ENCODE measurements at places on chromosomes 1 and 21. TPM values are rescaled to one million over a fixed set of nuclear protein-coding genes. Genes with fewer than 3 reads are reported as not detected.

DNA sequence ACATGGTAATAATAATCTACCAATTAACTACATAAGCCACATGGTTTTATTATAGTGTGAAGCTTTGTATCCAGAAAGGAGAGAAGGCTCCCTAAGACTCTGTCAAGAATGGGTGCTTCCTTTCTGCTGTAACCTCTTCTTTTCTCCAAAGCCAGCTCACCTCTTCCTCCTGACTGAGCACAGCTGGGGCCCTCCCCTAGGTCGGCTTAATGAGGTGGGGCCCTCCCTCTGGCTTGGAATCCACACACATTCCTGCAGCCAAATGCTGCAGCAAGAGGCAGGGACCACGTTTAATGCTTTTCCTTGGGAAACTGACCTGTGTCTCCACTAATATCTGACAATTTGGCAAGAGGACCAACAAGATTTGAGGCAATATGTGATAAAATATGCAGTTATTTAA lies 94.8 kb downstream of the DSCAM start:
- H3K4me1 ChIP-seq: no peaks in the 10 kb centered on the region
- DNase-seq: no peak
- no peaks in the 10 kb centered on the region for H3K27me3 ChIP-seq
- H3K36me3 ChIP-seq: no peaks in the 10 kb centered on the region

GRCh38 chr1:25053576-25054250 lies 123.6 kb upstream of the RUNX3 start:
- no peaks in the 10 kb centered on the region for H3K36me3 ChIP-seq
- DNase-seq: no peak
- no peak overlapping the region for H3K4me3 ChIP-seq

DNA sequence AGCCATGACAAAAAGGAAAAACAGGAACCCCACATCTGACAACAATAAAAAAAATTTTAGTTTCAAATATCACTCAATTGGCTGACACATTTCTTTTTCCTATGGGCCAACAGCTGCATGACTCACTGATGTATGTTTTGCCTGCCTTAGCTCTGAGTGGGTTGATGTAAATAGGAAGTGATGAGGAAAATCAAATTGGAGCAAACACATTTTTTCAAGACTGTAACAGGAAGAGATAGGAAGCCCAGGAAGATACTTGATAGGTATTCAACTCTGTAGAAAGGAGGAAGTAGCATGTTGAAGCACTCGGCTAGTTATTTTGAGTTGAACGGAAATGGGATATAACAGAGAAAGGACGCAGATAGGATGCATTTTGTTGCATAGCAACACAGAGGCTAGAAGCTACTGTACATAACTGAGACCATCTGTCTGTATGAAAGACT lies 168.0 kb upstream of the NR5A2 start:
- H3K36me3 ChIP-seq: no peaks in the 10 kb centered on the region
- no peak for DNase-seq
- no peaks in the 10 kb centered on the region for H3K27me3 ChIP-seq

- DNase-seq: no peak
- no peak overlapping the region for H3K4me3 ChIP-seq
- H3K36me3 ChIP-seq: peaks cover 17% of the 10 kb centered on the region
- no peak overlapping the region for H3K27ac ChIP-seq
- no peaks in the 10 kb centered on the region for H3K27me3 ChIP-seq
Observed at GRCh38 chr1:183907070-183907469, 102.2 kb downstream of the RGL1 start.

DNA sequence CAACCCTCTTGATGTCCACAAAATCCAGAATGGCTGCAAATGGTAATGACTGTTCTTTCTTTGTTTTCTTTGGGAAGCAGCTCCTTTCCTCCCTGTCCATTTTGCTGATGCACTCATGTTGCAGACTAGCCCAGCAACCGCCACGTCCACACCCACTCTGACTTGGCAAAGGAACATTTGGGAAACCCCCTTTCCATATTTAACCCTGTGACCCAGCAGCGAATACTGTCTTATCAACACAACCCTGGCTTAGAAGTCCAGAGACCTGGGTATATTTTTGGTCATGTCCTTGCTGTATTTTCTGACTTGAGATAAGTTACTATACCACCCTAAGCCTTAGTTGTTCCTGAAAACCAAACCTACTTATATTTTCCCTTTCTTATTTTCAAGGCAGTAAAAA lies 18.1 kb upstream of the SHE start:
- H3K4me1 ChIP-seq: no peaks in the 10 kb centered on the region
- DNase-seq: no peak
- no peaks in the 10 kb centered on the region for H3K36me3 ChIP-seq
- no peak overlapping the region for H3K27ac ChIP-seq

DNA sequence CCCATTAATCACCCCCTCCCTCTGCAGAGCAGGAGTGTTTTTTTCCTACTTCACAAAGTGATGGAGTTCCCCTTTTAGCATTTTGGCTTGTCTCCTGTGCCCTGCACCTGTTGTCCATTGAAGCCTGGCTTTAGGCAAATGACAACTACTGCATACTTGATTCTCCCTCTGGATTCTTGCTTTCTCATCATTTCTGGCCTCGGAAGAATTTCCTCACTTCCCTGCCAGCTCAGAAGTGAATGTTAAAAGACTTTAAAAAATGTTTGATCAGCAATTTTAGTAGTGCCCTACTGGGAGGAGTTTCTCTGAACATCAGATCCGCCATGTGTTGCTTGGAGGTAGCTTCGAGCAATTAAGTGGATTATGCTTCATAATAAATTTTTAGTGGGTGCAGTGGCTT lies 28.1 kb downstream of the RCOR3 start:
- H3K4me1 ChIP-seq: no peaks in the 10 kb centered on the region
- no peaks in the 10 kb centered on the region for H3K27me3 ChIP-seq
- H3K36me3 ChIP-seq: peaks cover 32% of the 10 kb centered on the region
- DNase-seq: no peak
- H3K27ac ChIP-seq: no peak overlapping the region

DNA sequence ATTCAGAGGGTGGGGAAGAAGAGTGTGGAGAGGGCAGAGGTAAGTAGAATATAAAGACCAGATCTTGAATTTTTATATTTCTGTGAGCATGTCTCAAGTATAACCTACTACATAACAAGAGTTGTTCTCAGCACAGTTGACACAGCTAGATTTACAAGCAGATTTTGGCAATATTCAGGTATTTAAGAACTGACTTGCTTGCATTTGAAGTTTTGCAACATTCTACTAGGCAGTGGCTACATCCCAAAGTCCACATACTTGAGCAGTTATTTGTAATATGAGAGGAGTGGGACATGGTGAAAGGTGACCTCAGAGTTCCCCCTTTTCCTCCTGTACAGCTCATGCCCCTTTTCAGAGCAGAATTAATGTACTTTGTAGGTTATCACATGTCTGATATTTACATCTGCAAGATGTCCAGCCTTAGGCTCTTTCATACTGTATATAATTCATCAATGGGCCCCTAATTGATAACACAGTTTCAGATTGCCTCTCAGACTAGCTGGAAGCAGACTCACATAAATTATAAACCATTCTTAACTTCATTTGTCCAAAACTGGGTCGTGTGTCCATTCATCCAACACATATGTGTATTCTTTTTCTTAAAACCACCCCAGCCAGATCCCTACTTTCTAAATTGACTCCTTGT lies 136.7 kb upstream of the RAVER2 start:
- H3K27me3 ChIP-seq: no peaks in the 10 kb centered on the region
- H3K4me1 ChIP-seq: no peaks in the 10 kb centered on the region
- H3K36me3 ChIP-seq: no peaks in the 10 kb centered on the region

GRCh38 chr1:45038240-45038639 lies 26.2 kb downstream of the UROD start:
- peaks cover 5% of the 10 kb centered on the region for H3K36me3 ChIP-seq
- H3K27me3 ChIP-seq: no peaks in the 10 kb centered on the region
- no peaks in the 10 kb centered on the region for H3K4me1 ChIP-seq
- DNase-seq: no peak
- H3K4me3 ChIP-seq: no peak overlapping the region

GRCh38 chr1:39453603-39454002 lies 37.8 kb upstream of the BMP8A start:
- no peak overlapping the region for H3K27ac ChIP-seq
- H3K27me3 ChIP-seq: no peaks in the 10 kb centered on the region
- H3K4me1 ChIP-seq: no peaks in the 10 kb centered on the region
- peak; percentile 24 for DNase-seq

- H3K4me3 ChIP-seq: no peak overlapping the region
- no peaks in the 10 kb centered on the region for H3K27me3 ChIP-seq
- no peaks in the 10 kb centered on the region for H3K4me1 ChIP-seq
- no peaks in the 10 kb centered on the region for H3K36me3 ChIP-seq
Observed at GRCh38 chr1:201126463-201126831, 537 bp downstream of the ASCL5 start.

DNA sequence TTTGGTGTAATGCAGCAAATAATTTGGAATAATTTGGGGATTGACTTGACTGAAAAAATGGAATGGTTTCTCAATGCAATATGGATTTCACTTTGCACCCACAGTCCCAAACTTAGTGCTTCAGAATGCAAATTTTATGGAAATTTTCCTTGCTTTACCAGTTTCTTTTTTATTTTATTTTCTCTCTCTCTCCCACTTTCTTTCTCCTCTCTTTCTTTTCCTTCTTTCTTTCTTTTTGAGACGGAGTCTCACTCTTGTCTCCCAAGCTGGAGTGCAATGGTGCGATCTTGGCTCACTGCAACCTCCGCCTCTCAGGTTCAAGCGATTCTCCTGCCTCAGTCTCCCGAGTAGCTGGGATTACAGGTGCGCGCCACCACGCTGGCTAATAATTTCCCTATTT lies 110.3 kb downstream of the KCNN3 start:
- no peak overlapping the region for H3K27ac ChIP-seq
- no peak for DNase-seq
- H3K27me3 ChIP-seq: no peaks in the 10 kb centered on the region
- H3K36me3 ChIP-seq: no peaks in the 10 kb centered on the region

DNA sequence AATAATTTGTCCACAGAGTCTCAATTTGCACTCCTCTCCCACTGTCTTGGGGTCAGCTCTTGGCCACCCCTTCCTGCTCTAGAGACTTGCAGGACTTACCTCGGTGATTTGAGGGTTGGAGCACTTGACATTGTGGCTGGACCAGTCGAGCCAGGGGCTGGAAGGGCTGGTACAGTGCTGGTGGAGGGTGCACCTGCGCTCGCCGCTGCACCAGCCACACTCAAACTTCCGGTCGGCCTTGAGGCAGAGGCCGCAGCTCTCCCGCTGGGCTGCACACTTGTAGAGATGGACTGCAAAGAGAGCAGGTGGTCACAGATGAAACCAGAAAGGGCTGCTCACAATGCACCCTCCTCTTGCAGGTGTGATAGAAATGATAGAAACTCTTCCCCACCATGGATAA lies 165.0 kb downstream of the PLXNA2 start:
- H3K4me3 ChIP-seq: no peak overlapping the region
- H3K27ac ChIP-seq: no peak overlapping the region
- peaks cover 5% of the 10 kb centered on the region for H3K4me1 ChIP-seq
- no peaks in the 10 kb centered on the region for H3K27me3 ChIP-seq
- peaks cover 12% of the 10 kb centered on the region for H3K36me3 ChIP-seq

- H3K4me1 ChIP-seq: peaks cover 6% of the 10 kb centered on the region
- no peak for DNase-seq
- H3K27ac ChIP-seq: no peak overlapping the region
- no peaks in the 10 kb centered on the region for H3K27me3 ChIP-seq
Observed at GRCh38 chr1:182668521-182669054, 15.8 kb downstream of the RGS8 start.

GRCh38 chr1:32372149-32372756 lies 9.9 kb downstream of the TSSK3 start:
- no peaks in the 10 kb centered on the region for H3K27me3 ChIP-seq
- H3K4me1 ChIP-seq: no peaks in the 10 kb centered on the region
- no peak overlapping the region for H3K4me3 ChIP-seq
- H3K27ac ChIP-seq: no peak overlapping the region

DNA sequence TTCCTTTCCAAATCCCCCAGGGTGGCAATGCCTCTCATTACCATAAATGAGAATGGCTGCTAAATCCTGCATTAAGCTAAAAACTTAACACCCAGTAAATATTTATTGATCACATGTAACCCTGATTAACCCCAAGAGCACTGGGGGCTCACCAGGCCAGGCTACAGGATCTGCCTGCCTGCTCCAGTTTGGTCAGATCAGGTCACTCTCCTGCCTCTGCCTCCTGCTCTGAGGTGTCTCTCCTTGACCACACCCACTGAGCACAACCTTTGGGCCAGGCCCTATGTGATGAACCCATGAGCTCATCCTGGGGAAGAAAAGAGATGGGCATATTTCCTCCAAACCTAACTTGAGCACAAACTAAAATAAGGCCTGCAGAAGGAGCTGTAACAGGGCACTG lies 93.5 kb downstream of the TRABD2B start:
- H3K27ac ChIP-seq: no peak overlapping the region
- H3K4me1 ChIP-seq: peaks cover 9% of the 10 kb centered on the region
- no peaks in the 10 kb centered on the region for H3K36me3 ChIP-seq
- H3K4me3 ChIP-seq: no peak overlapping the region
- no peaks in the 10 kb centered on the region for H3K27me3 ChIP-seq
- no peak for DNase-seq

DNA sequence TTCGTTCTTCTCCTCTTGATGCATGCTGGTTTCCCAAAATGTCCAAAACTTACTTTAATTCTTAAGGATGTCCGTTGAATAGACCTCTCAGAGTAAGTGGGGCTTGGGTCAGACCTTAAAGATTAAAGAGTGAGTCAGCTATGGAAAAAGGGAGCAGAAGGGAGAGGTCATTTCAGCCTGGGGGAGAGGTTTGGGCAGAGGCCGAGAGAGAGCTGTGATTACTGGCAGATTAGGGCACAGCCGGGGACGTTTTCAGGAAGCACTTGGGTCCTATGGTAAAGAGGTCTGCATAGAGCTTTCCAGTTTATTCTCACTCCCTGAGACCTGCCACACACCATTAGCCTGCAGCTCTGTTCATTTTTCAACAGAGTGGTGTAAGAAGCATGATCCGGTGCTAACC lies 14.0 kb upstream of the ST3GAL3 start:
- no peak overlapping the region for H3K27ac ChIP-seq
- no peaks in the 10 kb centered on the region for H3K27me3 ChIP-seq
- H3K4me3 ChIP-seq: no peak overlapping the region
- no peak for DNase-seq

Gene FCRL6
- not detected for total RNA-seq

Gene HSD3B2
- total RNA-seq: not detected

Gene FCRL4
- not detected for total RNA-seq

Gene KCNA3
- total RNA-seq: 3.9 TPM

Gene EIF2D
- 40.5 TPM for total RNA-seq

Gene SERTAD4
- 10.0 TPM for total RNA-seq

Gene FAM72A
- total RNA-seq: 2.8 TPM

Gene OR2M3
- not detected for total RNA-seq

Gene EBNA1BP2
- total RNA-seq: 55.9 TPM

Gene RABGAP1L
- 37.9 TPM for total RNA-seq

Data from thoracic aorta (tissue), 2 donors.